Stimulated activated CD4-positive, alpha-beta T cell treated with anti-CD3 and anti-CD28 coated beads, Interleukin-1b, Interleukin-23, amount 100 ng/mL, for 4 hours (primary cell): ENCODE measurements at places on chromosomes 2 and 18.
A peak's percentile ranks its signal among the peaks of the same experiment; 100 is the strongest.

- no peak for DNase-seq
These were observed 52.9 kb upstream of the RPL31 start for GRCh38 chr2:100948942-100949811.

- DNase-seq: no peak
These were observed 199.5 kb downstream of the SETBP1 start for GRCh38 chr18:44880170-44880569.

- no peak for DNase-seq
These were observed 179.7 kb downstream of the ICOS start for GRCh38 chr2:204116159-204116792.

DNA sequence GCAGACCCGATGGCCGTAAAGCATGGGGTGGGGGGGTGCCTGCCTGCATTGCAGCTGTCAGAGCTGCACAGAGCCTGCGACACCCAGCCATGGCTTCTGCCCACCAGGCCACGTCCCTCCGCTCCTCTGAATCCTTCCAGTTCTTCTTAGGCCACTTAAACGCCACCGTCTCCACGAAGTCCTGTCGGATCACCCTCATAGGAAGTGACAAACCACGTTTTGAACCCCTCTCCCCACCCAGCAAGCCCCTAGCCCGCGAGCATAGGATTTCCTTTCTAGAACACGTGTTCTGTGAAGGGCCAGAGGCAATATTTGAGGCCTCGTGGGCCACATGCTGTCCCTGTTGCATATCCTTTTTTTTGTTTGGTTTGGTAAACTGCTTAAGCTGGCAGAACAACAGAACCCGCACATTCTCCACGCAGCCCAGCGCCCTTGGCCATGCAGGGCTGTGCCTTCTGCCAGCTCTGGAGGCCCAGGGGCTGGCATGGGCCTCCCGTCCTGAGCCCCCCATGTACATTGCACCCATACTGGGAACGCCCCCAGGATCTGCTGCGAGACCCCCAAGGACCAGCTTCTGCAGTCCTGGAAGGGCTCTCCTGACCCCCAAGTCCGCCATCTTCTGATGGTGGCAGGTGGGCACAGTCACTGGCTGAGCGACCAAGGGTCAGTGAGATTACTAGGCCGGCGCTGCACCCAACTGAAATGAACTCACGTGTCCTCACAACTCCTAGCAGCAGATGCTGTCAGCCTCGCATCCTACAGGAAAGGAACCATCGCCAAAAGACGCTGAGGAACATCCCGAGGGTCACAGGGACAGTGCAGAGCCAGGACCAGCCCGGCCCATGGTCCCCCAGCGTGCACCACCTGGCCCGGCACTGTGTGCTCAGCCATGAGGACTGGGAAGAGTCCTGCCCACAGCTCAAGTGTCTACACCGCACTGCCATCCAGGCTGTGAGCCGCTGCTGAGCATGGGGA, 35.1 kb downstream of the ADI1 start:
- no peak for DNase-seq

GRCh38 chr2:217714287-217714751, 288.5 kb downstream of the TNS1 start:
- DNase-seq: no peak

DNA sequence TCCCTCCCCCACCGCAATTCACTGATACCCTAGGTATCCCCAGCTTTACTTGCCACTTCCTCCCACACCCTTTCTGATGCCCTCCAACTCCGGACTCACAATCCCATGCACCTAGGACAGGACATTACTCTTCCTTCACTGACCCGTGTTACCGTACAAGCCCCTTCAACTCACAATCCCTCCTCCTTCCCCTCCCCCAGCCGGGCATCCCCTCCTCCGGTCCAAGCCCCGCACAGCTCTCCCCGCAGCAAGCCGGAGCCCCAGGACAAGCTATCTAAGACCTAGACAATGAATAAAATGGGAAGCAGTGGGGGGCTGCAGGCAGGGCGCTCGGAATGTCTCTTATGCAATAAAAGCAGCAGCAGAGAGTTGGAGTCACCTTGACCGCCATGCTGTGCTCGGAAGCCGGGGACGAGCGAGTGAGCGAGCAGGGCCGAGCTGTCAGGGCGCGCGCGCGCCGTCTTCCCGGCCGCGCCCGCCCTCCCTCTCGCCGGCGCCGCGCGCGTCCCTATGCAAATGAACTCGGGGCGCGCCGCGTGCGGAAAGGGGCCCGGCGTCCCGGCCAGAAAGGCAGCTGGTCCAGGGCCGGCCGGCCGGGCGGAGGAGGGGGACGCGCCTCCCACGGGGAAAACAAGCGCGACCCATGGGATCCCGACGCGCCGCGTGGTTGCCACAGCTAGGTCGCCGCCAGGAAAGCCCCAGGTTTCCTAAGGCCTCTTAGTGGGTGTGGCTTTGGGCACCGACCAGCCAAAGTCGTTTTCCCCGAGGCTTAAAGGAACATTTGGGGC, at the start of gene SLC25A12:
SLC25A12 (minus strand) TSS at position 421 of the 788 bp plus-strand sequence; CDS start at position 391, 30 bp downstream.
- DNase-seq: peak; percentile 48

DNA sequence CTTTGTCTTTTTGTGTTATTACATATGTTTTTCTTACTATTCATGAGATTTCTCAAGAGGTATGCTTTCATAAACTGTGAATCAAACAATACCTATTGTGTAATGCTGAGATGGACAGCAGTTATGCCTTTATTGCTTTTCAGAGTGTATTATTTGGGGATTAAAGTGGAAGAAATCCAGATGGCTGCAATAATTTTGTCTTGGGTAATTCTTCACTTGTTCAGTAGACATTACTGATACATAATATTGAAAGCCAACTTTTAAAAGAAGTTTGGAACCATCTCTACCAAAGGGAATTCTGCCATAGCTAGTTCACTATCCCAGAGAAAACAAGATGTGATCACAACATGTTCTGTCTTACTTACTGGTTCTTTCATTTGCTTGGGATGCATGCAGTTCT, 253.4 kb upstream of the ZSWIM2 start:
- DNase-seq: no peak

- no peak for DNase-seq
These were observed at the start of gene PTPRM for GRCh38 chr18:7566567-7567473. TSS of gene PTPRM (plus strand) at chr18:7567316. CDS start at chr18:7567819, 503 bp downstream.

DNA sequence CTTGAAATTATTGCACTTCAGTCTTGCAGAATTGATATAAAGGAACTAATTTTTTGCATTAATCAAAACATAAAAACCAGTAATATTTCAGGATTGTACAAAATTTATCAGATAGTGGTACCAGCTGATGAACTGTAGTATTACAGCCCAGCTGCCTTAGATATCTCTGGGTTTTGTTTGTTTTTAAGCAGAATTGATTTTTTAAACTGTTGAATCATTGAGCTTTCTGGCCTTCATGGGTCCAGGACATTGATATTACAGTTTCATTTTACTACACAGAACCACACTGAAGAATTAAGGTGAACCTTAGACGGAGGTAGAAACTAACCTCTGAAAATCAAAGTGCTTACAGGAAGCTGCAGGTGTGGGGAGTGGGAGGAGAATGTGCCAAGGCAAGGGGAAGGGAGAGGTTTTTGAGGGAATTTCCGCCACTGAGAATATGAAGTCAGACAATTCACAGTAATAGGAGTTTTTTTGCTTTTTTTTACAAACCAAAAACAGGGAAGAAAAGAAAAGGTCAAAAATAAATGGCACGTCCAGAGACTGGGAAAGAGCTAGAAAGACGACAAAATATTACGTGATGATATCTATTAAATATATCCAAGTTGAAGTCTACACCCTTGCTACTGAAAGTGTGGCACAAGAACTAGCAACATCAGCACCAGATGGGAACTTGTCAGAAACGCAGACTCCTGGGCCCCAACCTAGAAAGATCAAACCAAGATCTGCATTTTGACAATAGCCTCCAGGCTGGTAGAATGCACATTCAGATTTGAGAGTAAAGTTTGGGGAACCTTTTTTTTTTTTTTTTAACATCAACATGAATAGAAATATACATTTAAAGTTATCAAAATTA, 40.8 kb upstream of the SPAG16 start:
- no peak for DNase-seq

- DNase-seq: no peak
These were observed 1023.0 kb upstream of the ACVR2A start for GRCh38 chr2:146821836-146822316.

GRCh38 chr2:190843890-190844699, 36.5 kb upstream of the GLS start:
- DNase-seq: no peak

DNA sequence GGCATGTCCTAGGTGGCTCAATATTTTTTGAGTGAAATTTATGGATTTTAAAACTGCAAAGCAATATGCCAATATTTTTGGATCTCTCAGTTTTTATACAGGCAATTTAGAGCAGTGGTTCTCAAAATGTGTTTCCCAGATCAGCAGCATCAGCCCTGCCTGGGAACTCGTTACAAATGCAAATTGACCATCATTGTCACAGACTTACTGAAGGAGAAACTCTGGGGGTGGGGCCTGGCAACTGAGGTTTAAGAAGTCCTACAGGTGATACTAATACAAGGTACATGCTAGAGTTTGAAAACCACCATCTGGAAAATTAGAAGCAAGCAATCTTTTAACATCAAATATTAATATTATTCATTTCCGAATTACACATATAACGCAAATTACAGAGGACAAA, 215.6 kb upstream of the PID1 start:
- DNase-seq: no peak

GRCh38 chr18:51235009-51235789, 37.7 kb upstream of the MEX3C start:
- DNase-seq: no peak

DNA sequence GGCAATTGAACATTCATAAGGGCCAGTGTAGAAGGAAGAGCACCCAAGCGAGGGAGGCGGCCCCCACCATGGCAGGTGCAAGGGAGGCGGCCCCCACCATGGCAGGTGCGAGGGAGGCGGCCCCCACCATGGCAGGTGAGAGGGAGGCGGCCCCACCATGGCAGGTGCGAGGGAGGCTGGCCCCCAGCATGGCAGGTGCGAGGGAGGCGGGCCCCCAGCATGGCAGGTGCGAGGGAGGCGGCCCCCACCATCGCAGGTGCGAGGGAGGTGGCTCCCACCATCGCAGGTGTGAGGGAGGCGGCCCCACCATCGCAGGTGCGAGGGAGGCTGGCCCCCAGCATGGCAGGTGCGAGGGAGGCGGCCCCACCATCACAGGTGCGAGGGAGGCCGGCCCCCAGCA, 24.7 kb upstream of the GPC1 start:
- no peak for DNase-seq

DNA sequence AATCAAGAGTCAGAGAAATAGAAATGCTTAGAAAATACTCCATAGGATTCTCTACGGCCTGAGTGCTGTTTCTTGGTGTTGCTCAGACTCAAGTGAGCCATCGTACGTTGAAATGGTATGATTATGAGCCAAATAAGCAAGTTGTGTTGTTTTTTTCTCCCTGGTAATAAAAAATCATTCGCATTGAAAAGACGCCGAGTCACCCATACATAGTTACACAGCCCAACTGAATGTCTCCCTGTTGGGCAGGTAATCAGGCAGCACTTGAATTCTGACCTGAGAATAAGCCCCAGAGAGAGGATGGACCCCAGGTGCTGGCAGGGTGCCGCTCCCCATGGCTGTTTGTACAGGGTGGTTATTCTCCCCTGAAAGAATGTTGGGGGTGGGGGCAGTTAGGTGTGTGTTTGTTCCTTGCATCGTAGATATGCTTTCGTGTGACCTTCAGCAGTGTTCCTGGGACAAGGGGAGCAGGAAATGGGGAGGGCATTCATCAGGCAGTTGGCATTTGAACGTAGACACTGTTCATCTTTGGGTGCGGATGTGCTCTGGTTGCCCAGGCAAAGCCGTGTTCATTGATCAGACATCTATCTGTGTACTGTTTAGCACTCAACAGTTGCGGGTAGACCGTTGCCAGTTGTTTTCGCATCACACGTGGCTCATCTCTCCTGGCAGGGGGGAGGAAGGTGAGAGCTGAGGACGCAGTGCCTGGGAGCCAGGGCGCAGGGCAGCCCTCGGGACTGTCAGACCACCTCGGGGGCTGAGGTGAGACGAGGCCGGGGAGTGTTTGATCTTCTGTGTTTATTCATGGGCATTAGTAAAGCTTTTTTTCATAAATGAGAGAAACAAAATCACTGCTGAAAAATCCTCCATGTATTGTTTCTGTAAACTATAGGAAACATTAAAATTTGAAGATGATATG, 27.3 kb downstream of the MTCL1 start:
- no peak for DNase-seq

DNA sequence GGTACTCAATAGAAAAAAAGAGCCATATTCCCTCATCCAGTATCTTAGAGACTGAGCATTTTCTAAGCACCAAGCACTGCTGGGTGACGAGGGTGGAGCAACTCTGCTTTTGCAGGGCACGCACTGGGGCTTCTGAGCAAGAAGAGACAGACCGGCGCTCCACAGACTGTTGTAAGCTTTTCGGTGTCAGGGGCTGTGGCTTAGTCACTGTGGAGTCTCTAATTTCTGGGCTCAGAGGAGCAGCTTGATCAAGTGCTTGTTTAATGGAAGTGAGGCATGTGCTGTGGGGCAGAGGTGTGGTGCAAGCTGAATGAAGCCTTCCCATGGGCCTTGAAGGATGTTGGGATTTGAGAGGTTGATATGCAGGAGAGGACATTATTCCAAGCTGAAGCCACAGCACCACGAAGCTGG, 227.1 kb downstream of the MYCN start:
- no peak for DNase-seq

- peak; percentile 36 for DNase-seq
These were observed 139.2 kb downstream of the LAMA3 start for GRCh38 chr18:23828426-23828825.

DNA sequence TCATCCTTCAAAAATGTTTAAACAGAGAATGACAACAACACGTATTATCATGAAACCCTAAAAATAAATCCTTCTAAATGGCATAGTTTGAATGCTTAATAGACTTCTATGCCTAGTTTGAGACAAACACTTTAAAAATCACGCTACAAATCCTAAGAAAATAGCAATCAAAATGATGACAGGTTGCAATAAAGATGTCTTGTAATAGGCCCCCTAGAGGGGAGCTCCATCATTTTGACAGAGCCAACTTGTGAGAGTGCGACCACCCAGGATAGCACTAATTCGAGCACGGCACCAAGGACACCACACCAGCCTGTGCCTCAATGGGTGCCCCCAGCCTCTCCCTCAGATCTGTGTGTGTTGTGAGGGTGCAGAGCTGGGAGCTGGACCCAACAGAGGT, 241.3 kb upstream of the PXDN start:
- no peak for DNase-seq

GRCh38 chr18:22210311-22210754, 40.9 kb downstream of the GATA6 start:
- no peak for DNase-seq

DNA sequence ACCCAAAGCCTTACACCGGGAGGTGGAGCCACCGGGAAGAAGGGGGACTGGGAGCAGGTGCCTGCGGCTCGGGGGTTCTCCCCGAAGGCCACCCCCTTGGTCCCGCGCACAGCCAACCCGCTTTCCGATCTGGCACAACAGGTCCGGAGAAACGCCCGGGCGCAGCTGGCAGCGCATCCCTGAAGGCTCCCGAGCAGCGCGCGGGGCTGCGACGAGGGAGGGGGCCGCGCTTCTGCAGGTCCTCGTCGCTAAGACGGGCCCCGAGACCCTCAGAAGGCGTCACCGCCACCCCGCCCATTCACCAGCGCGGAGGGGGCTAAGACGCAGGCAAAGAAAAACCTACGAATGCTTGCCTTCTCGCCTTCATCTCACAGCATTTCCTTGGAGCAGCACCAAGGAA, 1.8 kb downstream of the CBLN2 start:
- no peak for DNase-seq

GRCh38 chr2:172613040-172613439, 57.1 kb downstream of the PDK1 start:
- no peak for DNase-seq

GRCh38 chr2:187482796-187483195, 34.7 kb upstream of the CALCRL start:
- no peak for DNase-seq

- DNase-seq: no peak
These were observed 25.3 kb downstream of the LCLAT1 start for GRCh38 chr2:30472326-30472725.
